ENCODE measurements at places on chromosomes 16 and 17. TPM values are rescaled to one million over a fixed set of nuclear protein-coding genes. Genes with fewer than 3 reads are reported as not detected.

The BTBD17 gene
- not detected for total RNA-seq

The CLCN7 gene
- total RNA-seq, result 44.9 TPM

The PRDM7 gene
- not detected for total RNA-seq

The USP43 gene
- 14.4 TPM for total RNA-seq

The SAP30BP gene
- total RNA-seq, result 72.5 TPM

The CD300A gene
- 7.9 TPM for total RNA-seq

The TBC1D3C gene
- not detected for total RNA-seq

The MMP28 gene
- 62.7 TPM for total RNA-seq

- DNase-seq, result no peak
Measured at GRCh38 chr16:67243481-67243880, 3.8 kb downstream of the FHOD1 start.

DNA sequence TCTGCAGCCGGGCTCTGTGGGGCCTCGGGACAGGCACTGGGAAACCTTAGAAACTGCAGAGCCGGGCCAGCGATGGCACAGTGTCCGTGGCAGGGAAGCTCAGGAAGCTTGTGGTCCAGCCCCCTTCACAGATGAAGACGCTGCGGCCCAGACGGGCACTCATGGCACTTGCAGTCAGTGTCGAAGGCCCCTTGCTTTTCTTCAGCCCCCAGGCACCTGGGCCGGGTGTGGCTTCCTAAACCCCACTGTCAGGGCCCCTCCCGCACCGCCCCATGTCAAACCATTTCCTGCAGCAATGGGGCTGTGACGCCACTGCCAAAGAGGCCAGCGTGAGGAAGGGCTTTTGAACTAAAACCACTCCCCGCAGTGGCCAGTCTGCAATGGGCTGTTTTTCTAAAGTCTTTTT lies 164.0 kb downstream of the LAT start:
- DNase-seq, result peak; percentile 46

GRCh38 chr16:57092786-57093411 lies 516 bp downstream of the CPNE2 start:
- DNase-seq, result no peak

DNA sequence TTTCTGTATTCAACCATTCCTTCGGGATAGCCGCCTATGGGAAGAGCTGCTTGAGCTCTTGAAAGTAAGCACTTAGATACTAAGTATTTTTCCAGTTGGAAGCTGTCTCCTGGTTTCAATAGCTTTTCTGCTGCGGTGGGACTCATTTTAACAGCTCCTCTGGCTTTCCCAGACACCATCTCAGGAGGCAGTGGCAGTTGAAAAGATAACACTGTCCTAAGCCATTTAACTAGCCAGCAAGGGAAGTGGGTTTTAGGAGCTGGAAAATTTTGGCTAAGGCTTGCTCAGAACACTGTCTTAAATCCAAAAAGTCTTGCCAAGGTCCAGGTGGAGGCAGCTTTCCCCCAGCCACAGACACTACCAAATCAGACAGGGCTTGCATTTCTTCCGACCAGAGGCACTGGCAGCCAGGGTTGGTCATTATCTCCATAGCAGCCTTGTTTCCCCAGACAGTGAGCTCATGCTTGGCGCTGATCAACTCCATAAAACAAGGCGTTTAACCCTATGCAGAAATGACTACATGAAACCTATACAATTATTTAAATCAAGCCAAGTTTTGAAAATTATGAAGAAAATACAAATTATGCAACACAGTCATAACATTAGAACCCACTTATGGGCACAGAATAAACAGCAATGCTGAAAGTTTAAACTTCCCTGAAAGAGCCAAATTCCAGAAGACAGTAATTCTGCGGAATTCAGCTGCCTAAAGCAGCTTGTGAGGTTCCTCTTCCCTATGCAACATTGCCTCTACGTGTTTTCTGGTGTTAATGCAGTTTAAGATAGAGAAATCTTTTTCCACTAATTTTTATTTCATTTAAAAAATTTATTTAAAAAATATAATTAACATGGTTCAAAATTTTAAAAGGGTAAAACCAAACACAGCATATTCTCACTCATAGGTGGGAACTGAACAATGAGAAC lies 25.0 kb downstream of the GABARAPL2 start:
- DNase-seq, result peak; percentile 16

- DNase-seq, result no peak
Measured at GRCh38 chr16:19833176-19833575, 51.5 kb downstream of the GPRC5B start.

- no peak for DNase-seq
Measured at GRCh38 chr16:52563767-52564611, 17.0 kb upstream of the TOX3 start.

GRCh38 chr16:87652386-87652785 lies 50.1 kb downstream of the JPH3 start:
- DNase-seq, result no peak

- no peak for DNase-seq
Measured at GRCh38 chr16:74192281-74192797, 104.3 kb upstream of the PSMD7 start.

DNA sequence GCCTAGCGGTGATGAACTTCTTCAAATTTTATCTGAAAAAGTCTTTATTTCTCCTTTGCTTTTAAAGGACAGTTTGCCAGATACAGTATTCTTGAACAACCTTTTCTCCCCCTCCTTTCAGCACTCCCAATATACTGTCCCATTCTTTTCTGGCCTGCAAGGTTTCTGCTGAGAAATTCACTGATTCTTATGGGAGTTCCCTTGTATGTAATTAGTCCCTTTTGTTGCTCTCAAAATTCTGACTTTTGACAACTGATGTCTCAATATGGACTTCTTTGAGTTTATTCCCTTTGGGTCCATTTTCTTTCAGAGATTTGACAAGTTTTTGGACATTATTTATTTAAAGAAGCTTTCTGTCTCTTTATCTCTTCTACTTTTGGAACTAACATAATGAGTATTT lies 39.4 kb downstream of the SDR42E1 start:
- no peak for DNase-seq

- DNase-seq, result no peak
Measured at GRCh38 chr17:33498069-33498468, 205.0 kb upstream of the ASIC2 start.

DNA sequence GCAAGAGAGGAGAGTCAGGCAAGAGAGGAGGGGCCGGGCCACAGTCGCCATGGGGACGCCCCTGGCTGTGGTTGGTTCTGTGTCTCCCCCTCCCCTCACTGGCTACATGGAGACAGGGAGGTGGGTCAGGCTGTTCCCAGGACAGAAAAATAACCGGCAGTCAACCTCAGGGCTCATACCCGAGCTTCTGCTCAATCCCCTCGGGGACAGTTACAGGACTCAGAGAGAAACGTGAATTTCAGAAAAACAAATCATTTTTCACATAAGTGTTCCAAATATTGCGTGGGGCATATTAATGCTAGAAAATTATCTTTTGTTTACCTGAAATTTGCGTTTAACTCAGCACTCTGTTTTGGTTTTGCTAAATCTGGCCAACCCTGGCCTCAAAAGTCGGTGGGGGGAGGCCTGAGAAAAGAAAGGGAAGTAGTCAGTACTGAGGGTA lies 22.2 kb upstream of the CPSF4L start:
- no peak for DNase-seq

- DNase-seq, result no peak
Measured at GRCh38 chr17:4090898-4091297, 51.9 kb downstream of the ZZEF1 start.

GRCh38 chr17:74027444-74027843 lies 176.0 kb upstream of the RPL38 start:
- DNase-seq, result no peak

DNA sequence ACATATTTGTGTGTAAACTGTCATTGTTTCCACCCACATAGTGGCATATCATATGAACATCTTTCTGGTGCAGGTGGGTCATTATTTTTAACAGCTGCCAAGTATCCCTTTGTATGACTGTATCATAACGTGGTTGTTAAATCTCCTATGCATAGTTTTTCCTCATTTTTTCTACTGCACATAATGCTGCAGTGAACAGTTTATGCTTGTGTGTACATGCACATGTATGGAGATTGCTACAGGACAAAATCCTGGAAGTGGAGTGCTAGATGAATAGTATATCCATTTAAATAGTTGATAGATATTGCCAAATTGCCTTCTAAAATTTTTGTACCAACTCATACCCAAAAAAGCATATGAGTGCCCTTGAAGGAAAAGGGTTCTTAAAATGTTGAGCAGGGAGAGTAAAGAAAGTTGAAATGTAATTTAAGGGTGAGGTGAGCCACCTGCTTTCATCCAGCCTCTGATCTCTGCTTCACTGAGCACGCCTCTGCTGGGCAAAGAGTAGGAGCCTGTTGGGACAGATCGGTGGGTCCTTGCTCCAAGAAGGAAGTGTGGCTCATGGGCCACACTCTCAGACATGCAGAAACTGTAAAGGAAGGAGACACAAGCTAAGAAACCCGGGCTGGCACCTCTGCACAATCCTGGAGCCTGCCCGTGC lies 55.3 kb downstream of the HLF start:
- DNase-seq, result no peak

DNA sequence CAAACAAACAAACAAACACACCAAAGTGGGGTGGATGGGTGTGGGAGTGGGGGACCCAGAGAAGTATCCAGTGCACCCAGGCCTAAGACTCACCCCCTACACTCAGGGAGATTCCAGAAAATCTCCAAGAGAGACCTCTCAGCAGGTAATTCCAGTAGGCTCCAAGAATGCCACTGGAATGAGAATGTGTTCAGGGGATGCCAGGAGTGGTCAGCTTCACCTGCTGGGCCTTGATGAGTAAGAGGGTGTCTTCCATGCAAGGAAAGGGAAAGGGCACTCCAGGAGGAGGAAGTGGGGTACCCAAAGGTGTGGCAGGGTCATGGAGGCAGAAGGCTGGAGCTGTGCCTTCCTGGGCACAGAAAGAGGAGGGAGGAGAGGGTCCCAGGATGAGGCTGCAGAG lies 9.9 kb downstream of the CDH1 start:
- DNase-seq, result no peak

- no peak for DNase-seq
Measured at GRCh38 chr17:74123350-74123749, 80.1 kb upstream of the RPL38 start.
